ENCODE measurements at places on chromosomes 7 and 10.

DNA sequence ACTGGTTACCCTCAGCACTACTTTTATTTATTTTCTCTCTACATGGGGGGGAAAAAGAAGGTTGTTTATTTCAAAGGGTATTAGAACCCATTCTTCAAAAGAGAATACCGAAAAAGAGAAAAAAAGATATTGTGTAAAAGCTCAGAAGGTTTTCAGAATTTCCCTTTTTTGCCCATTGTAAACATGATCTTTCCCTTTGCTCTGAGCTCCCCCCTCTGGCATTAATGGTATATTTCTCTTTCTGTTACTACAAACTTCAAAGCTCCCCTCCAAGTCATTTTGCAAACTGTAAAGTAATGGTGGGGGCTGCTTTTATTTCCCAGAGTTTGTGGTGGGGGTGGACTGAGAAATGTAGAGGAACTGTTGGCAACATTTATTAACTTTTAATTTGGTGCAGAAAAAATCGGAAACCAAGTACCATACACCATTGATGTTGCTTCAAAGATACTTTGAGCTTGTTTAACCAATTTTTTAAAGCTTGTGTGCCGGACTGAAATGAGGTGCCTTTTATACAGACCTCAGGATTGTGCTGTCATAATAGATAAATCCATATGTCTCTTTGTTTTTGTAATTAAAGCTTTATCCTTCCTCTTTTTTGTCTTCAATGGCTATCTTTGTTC, 181.5 kb downstream of the EXOC4 start:
- no peak for DNase-seq

DNA sequence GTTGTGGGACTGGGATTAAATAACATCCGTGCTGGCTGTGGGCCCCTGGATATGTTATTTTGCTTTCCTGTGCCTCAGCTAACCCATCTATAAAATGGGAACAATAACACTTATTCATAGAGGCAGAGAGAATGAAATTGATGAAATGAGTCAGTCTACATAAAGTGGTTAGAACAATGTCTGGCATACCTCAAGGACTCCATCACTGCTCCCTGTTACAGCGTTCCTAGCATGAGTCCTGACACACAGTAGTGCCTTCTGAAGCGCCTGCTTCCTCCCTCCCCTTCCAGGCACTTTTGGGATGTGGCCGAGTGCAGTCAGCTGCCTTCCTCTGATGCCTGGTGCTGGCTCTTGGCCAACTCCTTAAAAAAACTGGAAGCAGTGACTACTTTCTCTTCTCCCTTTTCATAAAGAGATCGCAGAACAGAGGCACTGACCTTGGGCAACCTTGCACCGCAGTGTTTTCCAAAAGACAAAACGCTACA, 108.4 kb upstream of the ZMIZ1 start:
- peak; percentile 87 for DNase-seq

- no peak for DNase-seq
Measured at GRCh38 chr10:115860182-115861107, 412.6 kb downstream of the GFRA1 start.

DNA sequence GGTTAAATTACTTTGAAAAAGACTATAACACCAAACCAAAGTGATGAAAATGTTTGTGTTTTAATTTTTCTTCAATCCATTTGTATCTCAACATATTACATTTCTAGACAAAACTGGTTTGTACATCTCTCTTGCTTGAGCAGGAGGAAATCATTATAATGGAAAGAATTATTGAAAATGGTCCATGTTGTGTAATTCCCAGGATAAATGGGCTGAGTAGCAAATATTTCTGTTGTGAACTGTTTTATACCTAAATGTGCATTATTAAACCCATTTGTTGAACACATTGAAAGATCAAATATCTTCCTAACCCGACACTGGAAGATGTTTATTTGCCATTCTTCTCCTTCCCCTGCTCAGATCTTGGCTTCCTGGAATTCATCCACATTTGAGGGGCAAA, 14.1 kb upstream of the CDK6 start:
- DNase-seq: no peak

GRCh38 chr7:51123322-51124019, 193.1 kb downstream of the COBL start:
- DNase-seq: peak; percentile 94

DNA sequence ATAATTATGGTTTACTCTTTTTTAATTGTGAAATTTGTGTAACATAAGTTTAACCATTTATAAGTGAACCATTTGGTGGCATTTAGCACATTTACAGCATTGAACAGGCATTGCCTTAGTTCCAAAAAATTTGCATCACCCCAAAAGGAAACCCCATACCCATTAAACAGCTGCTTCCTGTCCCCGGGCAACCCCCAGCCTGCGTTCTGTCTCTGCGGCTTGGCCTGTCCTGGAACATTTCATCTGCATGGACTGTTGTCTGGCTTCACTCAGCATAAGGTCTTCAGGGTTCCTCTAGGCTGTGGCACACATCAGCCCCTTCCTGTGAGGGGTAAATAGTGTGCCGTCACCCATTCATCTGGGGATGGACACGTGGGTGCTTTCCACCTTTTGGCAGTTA, 6.9 kb downstream of the RET start:
- no peak for DNase-seq

GRCh38 chr10:118840071-118840775, 85.5 kb upstream of the CACUL1 start:
- no peak for DNase-seq

GRCh38 chr10:24235471-24235870, 26.5 kb downstream of the KIAA1217 start:
- DNase-seq: no peak

DNA sequence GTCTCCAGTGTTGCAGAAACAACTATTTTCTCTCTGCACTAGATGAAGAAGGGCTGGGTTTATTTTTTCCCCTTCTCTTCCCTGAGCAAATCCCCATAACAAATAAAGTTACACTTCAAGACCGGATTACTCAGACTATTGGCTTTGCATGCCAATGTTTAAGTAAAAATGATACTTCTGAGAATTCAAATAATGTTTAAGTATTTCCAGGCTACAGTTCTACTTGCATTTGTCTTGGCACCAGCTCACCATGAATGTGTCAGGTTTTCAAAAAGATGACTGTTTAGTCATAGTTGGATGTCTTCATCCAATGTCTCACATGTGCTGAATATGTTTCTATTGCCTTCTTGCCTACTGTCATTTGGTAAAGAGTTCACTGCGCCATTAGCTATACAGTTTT, 912.6 kb downstream of the GATA3 start:
- DNase-seq: peak; percentile 68

DNA sequence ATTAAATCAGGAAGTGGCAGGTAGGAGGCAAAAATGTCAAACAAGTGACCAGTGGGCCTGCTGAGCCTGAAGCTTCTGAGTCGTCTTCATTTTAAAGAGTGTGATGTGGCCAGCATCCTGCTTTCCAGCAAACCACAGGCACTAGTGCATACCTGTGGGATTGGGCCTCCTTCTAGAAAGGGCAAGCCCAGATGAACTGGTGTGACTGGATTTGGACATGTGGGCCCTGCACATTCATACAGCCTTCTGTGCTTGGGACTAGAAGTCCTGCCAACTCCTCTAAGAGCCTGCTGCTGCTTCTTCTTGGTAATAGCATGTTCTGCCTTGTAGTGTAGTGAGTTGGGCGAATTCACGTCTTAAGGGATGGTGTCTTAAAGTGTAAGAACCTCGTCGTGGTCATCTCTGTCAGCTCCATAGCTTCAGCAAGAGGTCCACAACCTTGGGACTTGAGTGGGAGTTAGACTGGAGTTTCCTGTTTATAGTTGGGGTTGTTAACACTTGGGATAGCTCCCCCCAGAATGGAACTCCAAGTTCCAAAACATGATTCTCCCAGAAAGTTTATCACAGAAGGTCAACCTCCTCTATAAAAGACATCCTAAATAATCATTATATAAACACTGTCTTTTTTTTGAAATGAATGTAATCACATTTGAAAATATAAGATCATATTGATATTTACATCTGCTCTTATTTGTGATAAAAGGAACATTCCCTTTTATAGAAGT, 11.2 kb downstream of the BMPER start:
- DNase-seq: no peak

DNA sequence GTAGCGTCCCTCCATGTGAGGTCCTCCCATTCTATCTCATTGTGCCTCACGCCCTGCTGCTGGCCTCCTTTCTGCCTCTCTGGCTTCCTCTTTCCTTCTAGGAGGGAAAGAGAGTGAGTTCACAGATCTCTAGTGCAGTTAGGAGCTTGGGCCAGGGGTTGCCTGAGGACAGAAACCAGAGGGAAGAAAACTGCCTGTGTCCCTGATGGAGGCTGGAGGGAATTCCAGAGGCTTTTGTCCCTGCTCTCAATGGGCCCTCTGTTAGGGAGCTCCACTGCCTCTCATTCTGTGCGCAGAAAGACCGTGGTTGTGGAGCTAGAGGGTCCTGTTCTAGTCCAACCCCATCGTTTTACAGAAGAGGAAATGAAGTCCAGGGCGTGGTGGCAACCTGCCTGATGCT, 4.6 kb downstream of the MARVELD1 start:
- no peak for DNase-seq

DNA sequence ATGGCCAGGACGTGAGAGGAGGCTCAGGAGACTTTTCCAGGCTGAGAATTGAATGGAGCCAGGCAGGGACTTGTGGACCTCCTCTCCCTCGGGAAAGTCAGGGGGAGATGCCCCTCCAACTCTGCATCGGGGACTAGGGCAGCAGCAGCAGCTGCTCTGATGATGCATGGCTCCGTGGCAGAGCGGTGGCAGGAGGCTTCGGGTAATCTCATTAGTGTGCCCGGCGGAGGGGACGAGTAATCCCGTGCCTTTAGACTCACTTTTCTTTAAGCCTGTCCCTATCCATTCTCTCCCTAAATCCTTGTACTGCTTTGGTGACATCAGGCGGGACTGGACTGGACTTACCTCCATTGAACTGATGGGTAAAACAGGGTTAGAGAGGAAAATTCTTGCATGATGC, 75.1 kb downstream of the ZMIZ1 start:
- DNase-seq: no peak

- DNase-seq: peak; percentile 85
Measured at GRCh38 chr10:124180947-124181549, 87.7 kb upstream of the CHST15 start.
